ENCODE measurements at places on chromosomes 2 and 18.

DNA sequence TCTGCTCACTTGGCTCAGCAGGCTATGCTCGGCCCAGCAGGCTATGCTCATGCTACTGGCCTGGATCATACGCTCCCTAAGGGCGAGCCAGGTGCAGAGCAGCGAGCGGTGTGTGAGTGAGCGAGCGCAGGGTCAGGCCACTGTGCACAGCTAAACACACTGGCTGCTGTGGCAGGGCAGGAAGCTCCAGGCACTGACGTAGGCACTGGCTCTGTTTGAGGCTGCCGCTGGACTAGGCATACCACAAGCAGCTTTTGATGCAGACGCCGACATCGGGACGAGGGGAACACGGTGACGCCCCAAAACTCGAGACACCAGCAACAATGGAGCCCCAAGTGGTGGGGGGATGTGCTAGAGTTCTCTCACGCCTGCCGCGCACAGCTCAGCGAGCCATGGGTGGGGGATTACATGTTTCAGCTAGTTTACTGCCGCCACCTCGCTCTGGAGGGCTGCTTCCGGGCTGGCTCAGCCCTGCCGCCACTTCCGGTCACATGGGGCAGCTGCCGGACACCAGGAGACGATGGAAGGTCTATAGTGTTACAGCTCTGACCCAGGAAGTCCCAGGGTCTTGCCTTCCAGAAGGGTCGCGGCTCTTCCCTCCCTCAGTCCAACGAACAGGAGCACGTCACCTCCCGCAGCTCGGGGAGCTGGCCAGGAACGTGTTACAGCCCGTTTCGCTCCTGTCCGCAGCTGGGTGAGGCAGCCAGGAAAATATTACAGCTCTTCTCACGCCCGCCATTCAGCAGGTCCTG, 1176.9 kb upstream of the LRRTM1 start:
- no peak for DNase-seq

- DNase-seq, result no peak
These were observed 698.1 kb upstream of the CDH2 start for GRCh38 chr18:28875059-28875458.

GRCh38 chr2:95273566-95274290, 521 bp upstream of the PROM2 start:
- DNase-seq, result no peak

- DNase-seq, result no peak
These were observed 10.6 kb upstream of the ATG16L1 start for GRCh38 chr2:233240897-233241296.

GRCh38 chr2:216994353-216994854, 134.5 kb upstream of the TNP1 start:
- DNase-seq, result no peak

- peak; percentile 66 for DNase-seq
These were observed 284.1 kb downstream of the IRS1 start for GRCh38 chr2:226515344-226516055.

- DNase-seq, result no peak
These were observed 19.4 kb downstream of the TOGARAM2 start for GRCh38 chr2:29000481-29000880.

- no peak for DNase-seq
These were observed 569.4 kb downstream of the CCDC85A start for GRCh38 chr2:56753182-56753581.

GRCh38 chr2:194090251-194090905, 1566.6 kb upstream of the SLC39A10 start:
- DNase-seq, result no peak

DNA sequence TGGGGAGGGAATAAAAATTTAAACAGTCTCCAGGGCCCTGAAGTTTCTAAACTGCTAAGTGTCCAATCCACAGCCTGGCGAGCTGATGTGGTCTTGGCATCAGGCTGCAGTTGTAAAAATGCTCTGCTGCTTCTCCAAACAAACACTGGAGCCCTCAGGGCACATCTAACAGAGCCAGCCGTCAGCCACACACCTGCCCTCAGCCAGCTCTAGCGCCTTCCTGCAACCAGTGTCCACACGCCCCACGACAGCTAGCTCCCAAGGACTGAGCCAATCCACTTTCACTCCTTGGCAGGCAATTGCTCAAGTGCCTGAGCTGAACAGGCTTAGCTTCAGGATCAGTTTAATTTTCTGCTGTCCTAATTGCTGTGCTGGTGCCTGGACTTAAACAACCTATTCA, 446.4 kb upstream of the RAB12 start:
- DNase-seq, result no peak

DNA sequence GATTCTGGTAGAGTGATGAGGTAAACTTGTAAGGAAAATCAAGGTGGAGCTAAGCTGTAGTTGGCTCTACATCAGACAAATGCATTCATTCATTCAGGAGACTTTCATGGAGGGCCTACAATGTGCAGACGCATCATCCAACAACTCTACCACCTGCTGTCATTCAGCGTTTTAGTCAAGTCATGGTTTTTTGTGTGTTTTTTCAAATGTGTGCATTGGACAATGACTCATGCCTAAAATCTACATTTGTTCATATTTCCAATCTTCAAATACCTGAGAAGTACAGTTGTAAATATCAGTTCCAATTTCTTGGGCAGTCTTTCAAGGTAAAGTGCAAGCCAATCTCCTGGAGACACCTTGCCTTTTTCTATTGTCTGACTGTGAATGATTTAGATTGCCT, 108.0 kb upstream of the LGALSL start:
- no peak for DNase-seq

GRCh38 chr2:238521870-238522269, 95.1 kb downstream of the ASB1 start:
- DNase-seq, result no peak

DNA sequence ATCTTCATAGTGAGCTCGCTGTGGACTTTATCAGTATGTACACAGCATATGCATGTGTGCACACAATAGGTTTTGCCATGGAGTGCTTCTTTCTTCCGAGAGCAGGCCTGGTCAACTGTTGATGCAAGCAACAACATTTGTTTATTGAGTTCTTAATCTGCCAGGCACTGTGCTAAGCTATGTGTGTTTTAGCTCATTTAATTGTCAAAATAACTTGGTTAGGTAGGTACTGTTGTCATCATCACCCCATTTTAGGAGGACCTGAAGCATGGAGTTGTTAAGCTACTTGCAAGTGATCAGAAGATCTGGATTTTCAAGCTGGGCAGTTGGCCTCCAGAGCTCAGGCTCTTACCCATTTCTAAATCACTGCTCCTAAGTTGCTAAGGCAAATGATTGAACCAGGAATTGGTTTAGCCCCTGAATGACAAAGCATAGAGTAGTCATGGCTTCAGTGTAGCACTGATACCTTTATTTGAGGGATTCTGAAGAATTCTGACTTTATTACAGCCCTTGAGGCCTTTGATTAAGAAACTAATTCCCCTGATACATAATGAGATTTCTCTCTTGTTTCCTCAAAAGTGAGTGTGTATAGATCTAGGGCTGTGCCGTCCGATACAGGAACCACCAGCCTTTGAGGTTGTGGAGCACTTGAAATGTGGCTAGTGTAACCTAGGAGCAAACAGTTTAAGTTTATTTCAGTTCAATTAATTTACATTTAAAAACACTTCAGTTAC, 132.9 kb downstream of the FMNL2 start:
- DNase-seq, result no peak

GRCh38 chr18:24220318-24220688, 81.4 kb downstream of the CABYR start:
- no peak for DNase-seq

GRCh38 chr2:173079973-173080860, 4.6 kb downstream of the MAP3K20 start:
- peak; percentile 66 for DNase-seq

DNA sequence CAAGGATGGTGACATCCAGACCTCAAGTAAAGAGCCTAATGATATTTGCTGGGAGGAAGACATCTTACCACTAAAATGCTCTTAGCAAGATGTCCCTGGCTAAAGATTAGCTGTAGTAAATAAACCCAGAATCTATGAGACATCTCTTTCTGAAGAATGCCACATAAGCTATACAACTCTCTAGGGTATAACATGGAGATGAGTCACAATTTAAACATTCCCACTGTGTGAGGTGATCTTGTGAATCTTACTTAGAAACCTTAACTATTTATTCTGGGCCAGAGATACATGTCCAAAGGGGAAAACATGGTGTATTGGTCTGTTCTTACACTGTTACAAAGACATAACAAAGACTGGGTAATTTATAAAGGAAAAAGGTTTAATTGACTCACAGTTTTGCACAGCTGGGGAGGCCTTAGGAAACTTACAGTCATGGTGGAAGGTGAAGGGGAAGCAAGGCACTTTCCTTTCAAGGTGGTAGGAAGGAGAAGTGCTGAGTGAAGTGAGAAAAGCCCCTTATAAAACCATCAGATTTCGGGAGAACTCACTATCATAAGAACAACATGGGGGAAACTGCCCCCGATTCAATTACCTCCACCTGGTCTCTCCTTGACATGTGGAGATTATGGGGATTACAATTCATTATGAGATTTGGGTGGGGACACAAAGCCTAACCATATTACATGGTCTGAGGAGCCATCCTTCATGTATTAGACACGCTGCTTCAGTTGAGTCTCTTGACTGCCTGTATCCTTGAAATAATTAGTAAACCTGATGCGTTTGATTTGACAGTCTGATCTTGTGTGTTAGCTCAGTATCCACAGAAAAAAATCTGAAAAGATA, 17.1 kb downstream of the KRCC1 start:
- peak; percentile 46 for DNase-seq

- no peak for DNase-seq
These were observed 43.9 kb upstream of the B3GNT7 start for GRCh38 chr2:231351648-231352047.

DNA sequence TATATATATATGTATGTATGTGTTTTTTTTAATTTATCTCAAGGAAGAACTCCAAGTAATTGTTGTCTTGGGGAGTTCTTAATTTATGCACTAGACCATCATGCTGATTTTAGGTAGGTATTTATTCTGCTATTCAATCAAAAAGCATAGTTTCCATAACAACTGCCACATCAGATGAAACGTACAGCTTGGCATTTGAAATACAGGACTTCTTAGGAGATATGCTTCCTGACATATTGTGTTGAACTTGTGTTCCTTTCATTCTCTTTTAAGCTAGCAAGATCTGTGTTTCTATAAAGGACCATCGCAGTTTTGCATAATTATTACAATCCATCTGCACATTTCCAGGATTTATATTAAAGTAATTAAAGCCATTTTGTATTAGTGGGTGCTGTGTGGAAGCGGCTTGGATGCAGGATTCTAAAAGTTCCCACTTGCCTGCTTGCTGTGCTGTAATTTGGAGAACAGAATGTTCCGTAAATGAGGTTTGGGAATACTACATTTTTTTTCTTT, 343.5 kb upstream of the FANCL start:
- DNase-seq, result no peak

GRCh38 chr2:55063713-55064323, 13.6 kb upstream of the RTN4 start:
- DNase-seq, result peak; percentile 23

- DNase-seq, result no peak
These were observed 5.4 kb downstream of the WDPCP start for GRCh38 chr2:63582873-63583272.

DNA sequence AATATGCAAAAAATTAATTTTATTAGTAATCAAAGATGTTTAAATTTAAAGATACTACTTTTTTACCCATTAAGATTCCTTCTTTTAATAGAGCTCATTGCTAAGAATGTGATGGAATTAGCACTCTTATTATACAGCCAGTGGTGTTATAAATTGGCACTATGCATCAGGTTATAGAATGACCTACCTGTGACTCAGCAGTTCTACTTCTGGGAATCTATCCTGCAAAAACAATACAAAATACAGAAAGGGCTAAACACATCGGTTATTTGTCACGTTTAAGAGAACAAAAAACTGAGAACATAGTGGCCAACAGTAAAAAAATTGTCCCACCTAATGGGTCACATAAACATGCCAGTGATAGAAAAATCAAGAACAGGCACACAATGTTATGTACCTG, 9.4 kb upstream of the ADD2 start:
- DNase-seq, result peak; percentile 20

DNA sequence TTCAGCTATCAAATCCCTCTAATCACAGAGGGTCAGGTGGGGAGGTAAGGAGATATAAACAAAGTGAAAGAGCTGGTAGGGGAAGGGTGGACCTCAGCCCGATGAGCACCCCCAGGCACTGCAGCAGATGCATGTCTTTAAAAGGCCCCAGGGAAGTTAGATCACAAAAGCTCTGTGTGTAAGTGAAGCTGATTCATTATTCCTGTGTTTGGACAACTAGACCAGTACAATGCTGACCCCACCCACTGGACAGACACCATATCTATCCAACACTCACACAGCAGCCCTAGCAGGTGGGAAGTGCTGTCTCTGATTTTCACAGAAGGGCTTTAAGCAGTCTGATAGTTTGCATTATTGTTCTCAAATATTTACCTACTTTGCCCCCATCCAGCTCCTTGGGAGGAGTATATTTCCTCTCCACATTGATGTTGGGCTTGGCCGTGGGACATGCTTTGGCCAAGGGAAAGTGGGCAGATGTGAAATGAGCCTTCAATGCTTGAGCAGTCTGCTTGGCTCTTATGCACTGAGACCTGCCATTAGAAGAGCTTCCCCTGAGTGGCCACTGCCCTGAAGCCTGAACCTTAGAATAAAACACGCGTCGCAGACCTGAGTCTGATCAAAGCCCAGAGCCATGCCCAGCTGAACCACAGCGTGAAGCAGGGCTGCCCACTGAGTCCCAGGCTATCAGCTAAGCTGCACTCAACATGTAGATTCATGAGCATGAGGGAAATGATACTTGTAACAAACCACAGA, 111.4 kb downstream of the COPS8 start:
- peak; percentile 28 for DNase-seq

- DNase-seq, result no peak
These were observed 208.0 kb downstream of the LOXHD1 start for GRCh38 chr18:46449033-46449432.

GRCh38 chr2:132400901-132401240, 15.7 kb upstream of the GPR39 start:
- no peak for DNase-seq

GRCh38 chr18:708096-708495, 4.3 kb downstream of the ENOSF1 start:
- DNase-seq, result no peak

- DNase-seq, result no peak
These were observed 112.3 kb downstream of the AGAP1 start for GRCh38 chr2:235606004-235606715.

GRCh38 chr18:36734596-36734995, 94.2 kb downstream of the TPGS2 start:
- no peak for DNase-seq

DNA sequence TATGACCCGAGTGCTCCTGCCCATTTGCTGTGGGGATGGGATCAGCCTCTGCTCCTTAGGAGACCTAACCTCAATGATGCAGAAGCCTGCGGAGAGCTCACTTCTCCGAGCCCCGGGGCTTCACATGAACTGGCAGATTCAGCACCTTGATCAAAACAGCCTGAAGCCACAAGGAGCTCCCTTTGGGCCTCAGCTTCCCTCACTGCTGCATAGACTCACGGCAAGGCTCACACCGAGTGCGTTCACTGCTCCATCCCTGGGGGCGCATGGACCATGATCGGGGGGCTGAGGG, 33.0 kb downstream of the CRACDL start:
- no peak for DNase-seq

Measured in A549 (cell line).